ENCODE measurements at places on chromosomes 1 and 21.

- H3K27me3 ChIP-seq: peaks cover 5% of the 10 kb centered on the region
- H3K27ac ChIP-seq: no peak overlapping the region
- no peaks in the 10 kb centered on the region for H3K4me1 ChIP-seq
- no peaks in the 10 kb centered on the region for H3K36me3 ChIP-seq
- H3K4me3 ChIP-seq: no peak overlapping the region
Measured at GRCh38 chr1:27009601-27010197, 3.0 kb downstream of the TENT5B start.

GRCh38 chr1:167082511-167083027, 7.6 kb downstream of the GPA33 start:
- no peaks in the 10 kb centered on the region for H3K27me3 ChIP-seq
- DNase-seq: no peak
- H3K27ac ChIP-seq: no peak overlapping the region

GRCh38 chr1:23118957-23119792, 49.5 kb downstream of the LUZP1 start:
- no peaks in the 10 kb centered on the region for H3K36me3 ChIP-seq
- DNase-seq: no peak
- no peak overlapping the region for H3K4me3 ChIP-seq
- 0 out of 2 replicates have a peak overlapping the region, but pooled peaks have one; percentile 28 for H3K27ac ChIP-seq
- no peaks in the 10 kb centered on the region for H3K27me3 ChIP-seq
- peaks cover 50% of the 10 kb centered on the region for H3K4me1 ChIP-seq

GRCh38 chr1:84887261-84887934, 5.6 kb downstream of the LPAR3 start:
- H3K27me3 ChIP-seq: no peaks in the 10 kb centered on the region
- H3K4me1 ChIP-seq: no peaks in the 10 kb centered on the region
- no peak overlapping the region for H3K27ac ChIP-seq
- DNase-seq: no peak

- H3K27me3 ChIP-seq: no peaks in the 10 kb centered on the region
- H3K36me3 ChIP-seq: no peaks in the 10 kb centered on the region
- no peaks in the 10 kb centered on the region for H3K4me1 ChIP-seq
- DNase-seq: no peak
- no peak overlapping the region for H3K27ac ChIP-seq
Measured at GRCh38 chr1:245031041-245031440, 123.7 kb upstream of the KIF26B start.

DNA sequence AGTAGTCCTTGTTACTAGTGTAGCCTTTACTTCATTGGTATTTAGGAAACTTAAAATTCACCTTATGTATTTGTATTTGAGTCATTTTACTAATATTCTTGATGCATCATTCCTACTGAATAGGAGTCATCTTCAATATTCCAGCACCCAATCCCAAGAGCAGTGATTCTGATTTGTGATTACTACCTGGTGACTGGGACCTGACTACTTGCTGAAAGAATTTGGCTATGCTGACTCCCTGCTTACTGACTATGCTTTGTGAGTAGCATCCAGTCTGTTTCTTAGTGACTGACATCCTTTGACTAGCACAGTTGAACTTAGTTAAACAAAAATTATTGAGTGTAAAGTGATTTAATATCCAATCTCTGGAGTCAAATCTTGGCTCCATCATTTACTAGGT, 129.9 kb upstream of the NEGR1 start:
- H3K4me3 ChIP-seq: no peak overlapping the region
- no peaks in the 10 kb centered on the region for H3K27me3 ChIP-seq
- no peak for DNase-seq
- no peaks in the 10 kb centered on the region for H3K4me1 ChIP-seq

DNA sequence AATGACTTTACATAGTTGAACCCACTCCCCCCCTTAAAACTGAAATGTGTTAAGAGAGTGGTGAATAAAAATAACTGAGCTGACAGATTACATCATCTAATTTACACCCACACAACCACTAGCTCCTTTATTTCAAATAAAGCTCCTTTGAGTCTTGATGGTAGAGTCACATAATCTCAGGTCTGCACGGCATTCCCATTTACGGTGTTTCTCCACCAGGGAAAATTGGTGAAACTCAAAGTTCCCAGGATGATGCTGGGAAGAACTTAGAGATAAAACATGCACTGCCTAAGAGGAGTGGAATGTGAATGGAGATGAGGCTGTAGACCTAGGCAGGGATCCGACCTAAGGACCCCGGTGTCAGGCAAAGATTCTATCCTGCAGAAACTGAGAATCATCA, 727.8 kb upstream of the ADAMTS5 start:
- no peaks in the 10 kb centered on the region for H3K36me3 ChIP-seq
- no peaks in the 10 kb centered on the region for H3K4me1 ChIP-seq
- no peak overlapping the region for H3K4me3 ChIP-seq

DNA sequence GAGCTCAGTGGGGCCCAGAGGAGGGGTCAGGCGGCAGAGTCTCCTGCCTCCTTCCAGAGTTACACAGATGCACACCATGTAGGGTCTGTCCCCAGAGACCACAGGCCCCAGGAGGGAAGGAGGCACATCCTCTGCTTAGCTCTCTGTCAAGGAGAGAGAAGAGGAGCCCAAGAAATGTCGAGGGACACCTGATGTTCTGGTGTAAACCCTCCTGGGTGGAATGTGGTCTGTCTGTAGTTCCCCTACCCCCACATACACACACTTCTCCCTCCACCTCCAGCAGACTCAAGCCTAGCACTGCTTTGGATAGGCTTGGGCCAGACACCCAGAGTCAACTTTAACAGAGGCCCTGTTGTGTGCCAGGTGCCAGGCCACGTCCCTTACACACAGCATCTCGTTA, 34.2 kb downstream of the KIF21B start:
- H3K27me3 ChIP-seq: no peaks in the 10 kb centered on the region
- H3K27ac ChIP-seq: no peak overlapping the region
- no peak overlapping the region for H3K4me3 ChIP-seq
- H3K4me1 ChIP-seq: no peaks in the 10 kb centered on the region
- peaks cover 51% of the 10 kb centered on the region for H3K36me3 ChIP-seq
- DNase-seq: no peak

DNA sequence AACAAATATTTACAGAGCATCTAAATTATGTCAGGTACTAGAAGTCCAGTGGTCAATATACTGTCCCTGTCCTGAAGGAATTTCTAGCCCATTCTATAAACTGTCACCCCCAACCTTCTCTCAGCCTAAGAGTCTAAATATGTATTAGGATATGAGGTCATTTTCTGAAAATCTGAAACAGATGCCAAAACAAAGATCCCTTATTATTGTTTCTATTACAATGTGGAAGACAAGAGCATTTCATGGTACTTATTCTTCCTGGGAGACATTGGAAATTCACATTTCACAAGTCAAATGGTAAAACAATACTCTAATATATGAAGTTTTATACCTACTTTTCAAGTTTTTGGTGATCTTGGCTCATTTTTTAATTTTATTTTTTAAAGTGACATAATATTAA, 2.6 kb downstream of the CLCA1 start:
- no peak overlapping the region for H3K4me3 ChIP-seq
- no peak for DNase-seq
- no peak overlapping the region for H3K27ac ChIP-seq
- H3K4me1 ChIP-seq: peaks cover 3% of the 10 kb centered on the region
- H3K36me3 ChIP-seq: no peaks in the 10 kb centered on the region
- no peaks in the 10 kb centered on the region for H3K27me3 ChIP-seq

- H3K27me3 ChIP-seq: no peaks in the 10 kb centered on the region
- H3K27ac ChIP-seq: peak within 1 kb of the TSS; percentile 84
- H3K4me1 ChIP-seq: peaks cover 8% of the 10 kb centered on the region
- H3K36me3 ChIP-seq: no peaks in the 10 kb centered on the region
- peak within 1 kb of the TSS; percentile 78 for H3K4me3 ChIP-seq
- DNase-seq: no peak
Measured at GRCh38 chr1:19799230-19800075, at the start of gene TMCO4. Gene TMCO4, minus strand, starts transcription at chr1:19799916. Its CDS starts 19,158 bp downstream, at chr1:19780758.

Measured in GM12878 (cell line).